ENCODE measurements at places on chromosomes 6 and 20. TPM values are rescaled to one million over a fixed set of nuclear protein-coding genes. Genes with fewer than 3 reads are reported as not detected.
A peak's percentile ranks its signal among the peaks of the same experiment; 100 is the strongest.

DNA sequence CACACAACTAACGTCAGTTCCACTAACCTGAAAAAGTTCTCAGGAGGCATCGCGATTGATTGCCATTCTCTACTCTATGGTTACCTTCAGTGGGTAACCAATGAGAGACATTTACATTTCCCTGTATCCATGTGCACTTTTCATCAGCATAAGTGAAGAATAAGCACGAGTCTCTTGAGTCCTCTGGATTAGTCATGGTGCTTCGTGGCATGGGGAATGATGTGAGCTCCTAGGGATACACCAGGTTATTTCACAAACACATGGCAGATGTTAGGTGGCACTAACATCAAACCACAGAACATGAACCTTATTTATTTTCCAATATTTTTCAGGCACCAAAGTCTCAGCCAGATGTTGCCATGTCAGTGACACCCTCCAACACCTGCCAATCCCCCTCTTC, 64.0 kb downstream of the FYN start:
- DNase-seq = no peak
- H3K36me3 ChIP-seq = no peaks in the 10 kb centered on the region
- peaks cover 35% of the 10 kb centered on the region for H3K4me1 ChIP-seq
- H3K27ac ChIP-seq = no peak overlapping the region

DNA sequence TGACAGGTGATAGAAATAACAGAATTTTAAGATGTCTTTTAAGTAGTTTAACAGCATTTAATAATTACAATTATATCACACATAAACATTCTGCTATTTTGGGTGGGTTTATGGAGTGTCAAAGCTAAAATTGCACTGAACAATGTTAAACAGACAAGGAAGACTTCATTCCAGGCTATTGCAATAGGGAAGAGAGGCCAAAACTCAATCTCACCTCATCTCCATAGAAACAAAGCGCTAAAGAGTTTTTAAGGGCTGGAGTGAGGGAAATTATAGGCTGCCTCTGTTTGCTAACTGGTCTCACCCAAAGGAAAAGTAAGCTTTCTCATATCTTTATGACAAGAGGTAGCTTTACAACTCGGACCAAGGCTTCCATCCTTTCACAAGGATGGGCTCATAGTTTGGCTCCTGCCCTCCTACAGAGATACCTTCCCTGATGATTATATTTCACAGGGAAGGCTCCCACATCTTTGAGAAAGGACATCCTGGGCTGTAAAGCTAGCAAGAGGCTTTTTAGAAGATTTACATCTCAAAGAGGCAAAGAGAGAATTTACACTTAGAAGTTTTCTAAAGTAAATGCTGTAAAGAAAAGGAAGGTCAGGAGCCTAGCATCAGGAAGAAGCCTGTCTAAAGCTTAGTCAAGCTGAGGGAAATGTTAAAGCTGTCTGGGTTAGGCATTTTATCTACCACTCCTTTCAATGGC, 350.2 kb upstream of the IMPG1 start:
- no peaks in the 10 kb centered on the region for H3K27me3 ChIP-seq
- DNase-seq = no peak
- no peak overlapping the region for H3K4me3 ChIP-seq
- H3K36me3 ChIP-seq = no peaks in the 10 kb centered on the region

DNA sequence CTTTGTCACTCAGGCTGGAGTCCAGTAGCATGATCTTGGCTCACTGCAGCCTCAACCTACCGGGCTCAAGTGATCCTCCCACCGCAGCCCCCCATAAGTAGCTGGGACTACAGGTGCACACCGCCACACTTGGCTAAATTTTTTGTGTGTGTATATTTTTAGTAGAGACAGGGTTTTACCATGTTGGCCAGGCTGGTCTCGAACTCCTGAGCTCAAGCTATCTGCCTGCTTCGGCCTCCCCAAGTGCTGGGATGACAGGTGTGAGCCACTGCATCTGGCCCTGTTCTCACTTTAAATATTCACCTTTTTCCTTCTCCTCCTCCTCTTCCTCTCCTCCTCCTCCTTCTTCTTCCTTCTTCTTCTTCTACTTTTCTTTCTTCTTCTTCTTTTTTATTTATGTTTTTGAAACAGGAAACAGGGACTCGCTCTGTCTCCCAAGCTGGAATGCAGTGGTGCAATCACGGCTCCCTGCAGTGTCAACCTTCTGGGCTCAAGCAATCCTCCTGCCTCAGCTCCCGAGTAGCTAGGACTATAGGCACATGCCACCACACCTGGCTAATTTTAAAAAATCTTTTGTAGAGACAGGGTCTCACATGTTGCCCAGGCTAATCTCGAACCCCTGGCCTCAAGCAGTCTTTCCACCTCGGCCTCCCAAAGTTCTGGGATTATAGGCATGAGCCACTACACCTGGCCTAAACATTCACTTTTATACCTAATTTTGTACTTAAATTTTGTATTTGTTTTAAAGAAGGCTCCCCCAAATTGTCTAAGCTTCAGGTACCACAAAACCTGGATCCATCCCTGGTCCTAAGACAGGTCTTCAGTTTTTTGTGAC, 47.2 kb upstream of the NCOA3 start:
- no peak for DNase-seq
- no peaks in the 10 kb centered on the region for H3K36me3 ChIP-seq
- H3K4me3 ChIP-seq = no peak overlapping the region
- no peak overlapping the region for H3K27ac ChIP-seq

The OXT gene
- polyA plus RNA-seq = not detected

GRCh38 chr20:35006009-35006408, 50.3 kb downstream of the MYH7B start:
- H3K4me1 ChIP-seq = no peaks in the 10 kb centered on the region
- H3K36me3 ChIP-seq = peaks cover 53% of the 10 kb centered on the region
- no peaks in the 10 kb centered on the region for H3K27me3 ChIP-seq
- no peak overlapping the region for H3K27ac ChIP-seq
- no peak for DNase-seq

DNA sequence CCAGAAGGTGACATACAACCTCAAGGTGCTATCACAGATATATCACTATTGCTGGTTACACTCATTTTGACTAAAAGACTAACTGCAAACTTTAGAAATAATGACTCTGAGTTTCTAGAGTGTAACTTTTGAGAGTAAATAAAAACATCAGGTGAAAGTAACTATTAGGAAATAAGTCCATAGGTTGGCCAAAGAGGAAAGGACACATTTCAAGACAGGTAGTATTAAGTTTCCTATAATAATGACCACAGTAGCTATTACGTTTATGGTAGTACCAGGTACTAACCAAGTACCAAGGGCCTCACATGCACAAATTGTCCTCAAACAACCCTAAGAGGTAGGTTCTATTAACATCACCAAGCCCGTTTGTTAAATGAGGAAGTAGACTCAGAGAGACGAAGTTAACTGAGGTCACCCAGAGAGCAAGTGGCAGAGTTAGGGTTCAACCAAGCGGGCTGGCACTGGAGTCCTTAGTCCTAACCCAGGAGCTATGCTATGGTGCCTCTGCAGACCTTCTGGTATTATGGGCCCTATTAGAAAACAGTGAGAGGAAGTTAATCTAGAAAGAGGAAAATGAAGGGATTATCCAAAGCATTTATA, 36.8 kb downstream of the HEBP2 start:
- no peak overlapping the region for H3K27ac ChIP-seq
- no peaks in the 10 kb centered on the region for H3K27me3 ChIP-seq
- DNase-seq = no peak
- no peaks in the 10 kb centered on the region for H3K4me1 ChIP-seq

DNA sequence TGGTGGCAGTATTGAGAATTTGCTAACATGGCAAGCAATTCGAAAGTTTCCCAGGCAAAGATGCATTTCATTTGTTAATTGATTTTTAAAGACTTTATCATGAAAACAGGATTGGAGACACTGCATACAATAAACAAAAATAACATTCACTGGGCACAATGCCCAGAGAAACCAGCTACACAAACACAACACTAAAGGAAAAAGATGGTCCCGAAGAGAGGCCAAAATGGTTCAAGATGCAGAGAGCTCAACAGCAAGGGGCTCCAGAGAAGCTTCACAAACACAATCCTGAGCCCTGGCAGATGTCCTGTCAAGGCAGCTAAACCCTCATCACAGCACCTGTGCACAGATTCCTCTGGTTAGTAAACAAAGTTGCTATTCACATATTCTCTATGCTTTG, 79.3 kb downstream of the INSM1 start:
- H3K4me3 ChIP-seq = no peak overlapping the region
- H3K27ac ChIP-seq = no peak overlapping the region
- H3K36me3 ChIP-seq = no peaks in the 10 kb centered on the region

The ASIP gene
- 0.15 TPM for polyA plus RNA-seq

- no peak for DNase-seq
- no peaks in the 10 kb centered on the region for H3K27me3 ChIP-seq
- no peak overlapping the region for H3K4me3 ChIP-seq
- H3K27ac ChIP-seq = no peak overlapping the region
These were observed 24.6 kb upstream of the TAAR1 start for GRCh38 chr6:132683543-132683942.

The LY6G6D gene
- polyA plus RNA-seq = not detected

DNA sequence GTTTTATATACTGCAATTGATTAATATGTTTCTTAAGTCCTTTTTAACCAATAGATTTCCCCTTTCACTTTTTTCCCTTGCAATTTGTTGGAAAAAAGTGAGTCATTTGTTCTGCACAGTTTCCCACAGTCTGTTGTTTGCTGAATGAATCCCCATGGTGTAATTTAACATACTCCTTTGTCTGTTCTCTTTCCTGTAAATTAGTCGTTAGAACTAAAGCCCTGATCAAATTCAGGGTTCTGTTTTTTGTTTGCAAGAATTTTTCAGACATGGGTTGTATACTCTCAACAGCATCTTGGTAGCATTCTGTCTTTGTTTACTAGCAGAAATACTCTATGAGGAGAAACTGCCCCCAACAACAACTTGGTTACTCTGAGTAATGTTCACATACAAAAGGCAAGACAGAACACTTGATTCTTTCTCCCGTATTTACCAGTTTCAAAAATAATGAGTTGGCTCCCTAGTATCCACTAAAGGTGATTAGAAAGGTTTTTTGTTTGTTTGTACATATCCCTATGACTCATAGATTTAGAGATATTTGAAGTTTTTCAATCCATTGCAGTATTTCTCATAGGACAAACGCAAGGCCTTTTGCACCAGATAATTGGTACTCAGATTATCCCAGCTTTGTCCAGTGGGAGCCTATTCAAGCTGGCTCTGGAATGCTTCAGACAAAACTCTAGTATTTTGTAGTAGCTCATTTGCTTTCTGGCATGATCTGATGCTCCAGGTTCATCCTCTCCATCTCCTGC, 16.5 kb downstream of the BLOC1S5 start:
- H3K36me3 ChIP-seq = no peaks in the 10 kb centered on the region
- DNase-seq = no peak
- H3K27me3 ChIP-seq = no peaks in the 10 kb centered on the region
- no peak overlapping the region for H3K27ac ChIP-seq
- H3K4me3 ChIP-seq = no peak overlapping the region
- no peaks in the 10 kb centered on the region for H3K4me1 ChIP-seq

GRCh38 chr6:151109869-151110575, 129.7 kb upstream of the AKAP12 start:
- H3K4me1 ChIP-seq = peaks cover 14% of the 10 kb centered on the region
- H3K4me3 ChIP-seq = no peak overlapping the region
- H3K27me3 ChIP-seq = no peaks in the 10 kb centered on the region
- no peaks in the 10 kb centered on the region for H3K36me3 ChIP-seq

- no peak overlapping the region for H3K4me3 ChIP-seq
- H3K4me1 ChIP-seq = no peaks in the 10 kb centered on the region
- H3K36me3 ChIP-seq = no peaks in the 10 kb centered on the region
- no peak overlapping the region for H3K27ac ChIP-seq
- no peaks in the 10 kb centered on the region for H3K27me3 ChIP-seq
These were observed 138.8 kb downstream of the TFAP2A start for GRCh38 chr6:10276106-10276505.

DNA sequence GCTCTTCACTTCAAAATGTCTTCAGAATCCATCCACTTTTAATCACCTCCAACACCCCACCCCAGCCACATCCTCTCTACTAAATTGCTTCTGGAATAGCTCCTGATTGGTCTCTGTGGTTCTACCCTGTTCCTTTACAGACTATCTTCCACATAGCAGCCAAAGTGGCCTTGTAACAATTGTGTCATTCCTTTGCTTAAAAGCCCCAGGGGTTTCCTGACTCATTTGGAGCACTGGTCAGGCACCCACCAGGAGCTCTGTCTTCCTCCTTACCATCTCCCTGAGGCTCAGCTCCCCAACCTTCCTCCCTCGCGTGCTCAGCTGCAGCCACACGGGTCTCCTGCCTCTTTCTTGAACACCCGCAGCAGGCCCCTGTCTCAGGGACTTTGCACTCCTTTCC, 126.8 kb downstream of the HIVEP1 start:
- peaks cover 2% of the 10 kb centered on the region for H3K4me1 ChIP-seq
- H3K4me3 ChIP-seq = no peak overlapping the region
- H3K36me3 ChIP-seq = peaks cover 10% of the 10 kb centered on the region
- DNase-seq = no peak

- no peak overlapping the region for H3K4me3 ChIP-seq
- no peak for DNase-seq
- H3K4me1 ChIP-seq = peaks cover 10% of the 10 kb centered on the region
- peaks cover 14% of the 10 kb centered on the region for H3K36me3 ChIP-seq
- H3K27ac ChIP-seq = no peak overlapping the region
- H3K27me3 ChIP-seq = no peaks in the 10 kb centered on the region
These were observed 6.7 kb downstream of the NCOA5 start for GRCh38 chr20:46083101-46083500.

- no peak overlapping the region for H3K27ac ChIP-seq
- no peak for DNase-seq
- H3K36me3 ChIP-seq = no peaks in the 10 kb centered on the region
- no peak overlapping the region for H3K4me3 ChIP-seq
- no peaks in the 10 kb centered on the region for H3K4me1 ChIP-seq
These were observed 113.3 kb upstream of the TBX18 start for GRCh38 chr6:84877515-84878210.

The JAG1 gene
- 6.0 TPM for polyA plus RNA-seq

The LMBRD1 gene
- polyA plus RNA-seq = 7.8 TPM

GRCh38 chr6:108132863-108133262, 33.0 kb upstream of the NR2E1 start:
- no peak overlapping the region for H3K27ac ChIP-seq
- no peaks in the 10 kb centered on the region for H3K36me3 ChIP-seq
- H3K4me1 ChIP-seq = no peaks in the 10 kb centered on the region
- DNase-seq = no peak
- H3K4me3 ChIP-seq = no peak overlapping the region

DNA sequence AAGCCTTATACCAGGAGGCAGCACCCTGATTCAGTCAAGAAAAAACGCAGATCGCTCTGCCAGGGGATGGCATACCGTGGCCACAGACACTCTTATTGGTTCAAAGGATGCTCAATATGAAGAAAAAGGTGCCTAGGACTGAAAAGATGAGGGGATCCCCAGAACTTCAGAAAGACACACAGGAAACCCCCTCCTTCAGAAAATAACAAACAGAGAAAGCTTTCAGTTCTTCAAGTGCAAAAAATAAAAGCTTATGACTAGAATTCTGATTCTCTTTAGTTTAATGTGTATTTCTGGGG, 17.7 kb upstream of the MYB start:
- H3K4me3 ChIP-seq = no peak overlapping the region
- H3K27ac ChIP-seq = no peak overlapping the region
- no peaks in the 10 kb centered on the region for H3K36me3 ChIP-seq
- no peaks in the 10 kb centered on the region for H3K4me1 ChIP-seq

- H3K27me3 ChIP-seq = no peaks in the 10 kb centered on the region
- no peak for DNase-seq
- H3K36me3 ChIP-seq = no peaks in the 10 kb centered on the region
- no peak overlapping the region for H3K27ac ChIP-seq
- H3K4me3 ChIP-seq = no peak overlapping the region
These were observed 284.5 kb downstream of the TRDN start for GRCh38 chr6:123352279-123352678.

The BPIFB2 gene
- not detected for polyA plus RNA-seq

GRCh38 chr6:44696686-44697085, 309.2 kb downstream of the CDC5L start:
- no peaks in the 10 kb centered on the region for H3K36me3 ChIP-seq
- DNase-seq = peak; percentile 59
- H3K4me1 ChIP-seq = peaks cover 10% of the 10 kb centered on the region

The SYNGAP1 gene
- 8.8 TPM for polyA plus RNA-seq

All from SK-N-SH (cell line).